ENCODE measurements at places on chromosomes 6 and 20.

DNA sequence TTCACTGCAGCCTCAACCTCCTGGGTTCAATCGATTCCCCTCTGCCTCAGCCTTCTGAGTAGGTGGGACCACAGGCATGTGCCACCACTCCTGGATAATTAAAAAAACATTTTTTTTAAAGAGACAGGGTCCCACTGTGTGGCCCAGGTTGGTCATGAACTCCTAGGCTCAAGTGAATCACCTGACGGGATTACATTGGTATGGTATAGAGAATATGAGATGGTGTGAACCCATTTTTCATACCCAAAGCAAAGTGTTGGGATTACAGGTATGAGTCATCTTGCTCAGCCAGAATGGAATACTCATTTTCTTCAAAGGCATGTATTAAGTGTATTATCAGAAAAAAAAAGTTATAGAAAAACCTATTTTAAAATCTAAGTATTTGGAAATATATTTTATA lies 114.2 kb downstream of the AHI1 start:
- DNase-seq: no peak

DNA sequence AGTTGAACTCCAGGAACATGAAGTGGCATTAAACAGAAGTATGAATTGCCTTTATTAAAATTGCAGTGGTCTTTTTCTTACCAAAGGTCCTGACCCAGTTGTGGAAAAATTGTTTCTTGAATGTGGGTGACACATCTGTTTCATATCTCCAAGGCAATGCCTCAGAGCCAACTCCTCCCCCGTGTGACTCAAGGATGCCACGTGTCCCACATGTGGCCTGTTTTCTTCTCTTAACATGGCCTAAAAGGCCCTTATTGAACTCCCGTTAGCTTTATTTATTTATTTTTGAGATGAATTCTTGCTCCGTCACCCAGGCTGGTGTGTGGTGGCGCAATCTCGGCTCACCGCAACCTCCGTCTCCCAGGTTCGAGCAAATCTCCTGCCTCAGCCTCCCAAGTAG lies 128.4 kb upstream of the ESR1 start:
- no peak for DNase-seq

GRCh38 chr6:100168148-100168547 lies 174.1 kb upstream of the MCHR2 start:
- no peak for DNase-seq

- no peak for DNase-seq
Measured at GRCh38 chr6:163708466-163708865, 293.9 kb downstream of the QKI start.

Measured in urothelium cell line (cell line).